HFFc6 (cell line): ENCODE measurements at places on chromosomes 13 and 19. TPM values are rescaled to one million over a fixed set of nuclear protein-coding genes. Genes with fewer than 3 reads are reported as not detected.

The ZNF540 gene
- total RNA-seq = 0.43 and 0.63 TPM in 2 replicates

The SSC5D gene
- 47.8 to 54.7 TPM (median 48.3 TPM) in 3 replicates for total RNA-seq

DNA sequence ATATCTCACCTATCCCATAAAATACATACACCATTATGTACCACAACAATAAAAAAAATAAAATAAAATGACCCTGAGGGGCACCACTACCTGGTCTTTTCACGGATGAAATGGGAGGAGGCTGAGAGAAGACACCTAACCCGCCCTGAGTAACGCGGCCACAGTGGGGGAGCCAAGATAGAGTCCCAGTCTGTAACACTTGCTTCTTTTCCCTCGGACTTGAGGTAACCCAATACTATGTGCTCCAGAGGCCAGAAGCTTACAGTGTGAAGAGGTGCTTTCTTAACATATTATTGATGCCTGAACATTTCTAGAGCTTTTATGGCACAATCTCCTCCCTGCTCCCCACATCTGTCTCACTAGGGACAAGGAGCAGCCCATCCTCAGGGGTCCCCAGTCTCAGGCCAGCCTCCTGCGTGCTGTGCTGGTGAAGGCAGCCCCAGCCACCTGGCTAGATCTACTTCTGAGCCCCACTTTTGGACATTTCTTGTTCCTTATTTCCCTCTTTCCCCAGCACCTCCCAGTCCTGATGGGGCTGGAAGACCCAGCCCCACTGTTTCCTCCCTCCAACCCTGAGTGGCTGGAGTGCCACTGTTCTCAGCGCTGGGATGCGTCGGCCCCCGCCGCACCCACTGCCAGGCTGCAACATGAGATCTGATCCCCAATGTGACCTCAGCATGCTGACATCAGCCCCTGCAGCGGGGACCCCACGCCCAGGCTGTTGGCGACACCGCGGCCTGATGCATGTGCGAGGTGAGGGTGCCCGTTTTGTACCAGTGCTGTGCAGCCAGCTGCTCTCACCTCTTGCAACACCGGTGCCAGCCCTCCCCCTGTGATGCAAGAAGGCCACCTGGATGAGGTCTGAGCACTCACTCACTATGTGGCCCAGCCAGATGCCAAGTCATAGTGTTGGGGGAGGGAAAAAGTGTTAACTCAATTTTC, 143.3 kb downstream of the DCLK1 start:
- peaks cover 8% of the 10 kb centered on the region; the same call in 1 of the 2 replicates for H3K27me3 ChIP-seq
- H3K27ac ChIP-seq = no peak overlapping the region
- no peak for DNase-seq
- no peak overlapping the region for H3K4me3 ChIP-seq

DNA sequence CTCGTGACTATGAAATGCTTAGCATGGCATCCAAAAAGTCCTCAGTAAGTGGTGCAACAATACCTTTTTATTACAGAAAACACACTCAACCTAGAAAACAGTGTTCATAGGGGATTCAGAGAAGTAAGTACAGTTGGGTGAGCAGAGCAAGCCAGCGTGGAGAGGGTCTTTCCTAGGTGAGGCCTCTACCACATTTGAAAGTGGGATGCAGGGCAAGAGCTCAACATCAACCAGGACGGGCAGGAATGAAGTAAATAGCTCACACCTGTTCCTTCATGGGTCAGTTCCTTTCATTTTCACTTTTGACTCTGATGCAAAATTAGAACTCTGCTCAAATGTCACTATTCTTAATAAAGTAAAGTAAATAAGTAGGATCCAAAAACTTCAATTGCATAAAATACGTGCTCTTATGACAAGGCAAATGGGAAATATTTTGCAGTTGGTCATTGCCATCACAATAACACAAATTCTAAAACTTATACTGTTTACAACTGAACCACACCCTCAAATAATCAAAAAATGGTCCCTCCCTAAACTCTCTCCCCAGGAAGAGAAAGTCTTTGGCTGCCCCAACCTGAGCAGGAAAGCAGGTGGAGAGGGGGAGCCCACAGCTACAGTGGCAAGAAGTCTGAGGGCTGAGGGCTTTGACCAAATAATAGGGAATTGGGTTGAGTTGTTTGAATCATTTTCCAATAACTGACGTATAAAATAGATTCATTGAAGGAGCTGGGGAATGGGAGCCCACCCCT, 20.2 kb downstream of the CHAMP1 start:
- no peaks in the 10 kb centered on the region for H3K36me3 ChIP-seq
- no peak for DNase-seq
- H3K4me1 ChIP-seq = peaks cover 4% of the 10 kb centered on the region
- H3K27ac ChIP-seq = no peak overlapping the region

GRCh38 chr13:63381078-63381859, 1965.6 kb upstream of the PCDH20 start:
- H3K4me3 ChIP-seq = no peak overlapping the region
- no peak overlapping the region for H3K27ac ChIP-seq
- no peak for DNase-seq

GRCh38 chr19:43781630-43782310, 997 bp upstream of the KCNN4 start:
- H3K4me1 ChIP-seq = peaks cover 67% of the 10 kb centered on the region
- no peaks in the 10 kb centered on the region for H3K36me3 ChIP-seq
- no peak overlapping the region for H3K4me3 ChIP-seq
- H3K27me3 ChIP-seq = no peaks in the 10 kb centered on the region

The SPTBN4 gene
- 0.37 and 0.68 TPM in 2 replicates for total RNA-seq
